ENCODE measurements at places on chromosomes 1 and 21.
A peak's percentile ranks its signal among the peaks of the same experiment; 100 is the strongest.

- no peak for DNase-seq
Measured at GRCh38 chr1:71587961-71588360, 507.1 kb upstream of the ZRANB2 start.

GRCh38 chr1:201485184-201485774 is 16.3 kb upstream of the PHLDA3 start:
- no peak for DNase-seq

GRCh38 chr21:18387994-18388393 is 15.6 kb downstream of the TMPRSS15 start:
- no peak for DNase-seq

- DNase-seq = no peak
Measured at GRCh38 chr1:157469752-157470675, 82.3 kb downstream of the FCRL5 start.

DNA sequence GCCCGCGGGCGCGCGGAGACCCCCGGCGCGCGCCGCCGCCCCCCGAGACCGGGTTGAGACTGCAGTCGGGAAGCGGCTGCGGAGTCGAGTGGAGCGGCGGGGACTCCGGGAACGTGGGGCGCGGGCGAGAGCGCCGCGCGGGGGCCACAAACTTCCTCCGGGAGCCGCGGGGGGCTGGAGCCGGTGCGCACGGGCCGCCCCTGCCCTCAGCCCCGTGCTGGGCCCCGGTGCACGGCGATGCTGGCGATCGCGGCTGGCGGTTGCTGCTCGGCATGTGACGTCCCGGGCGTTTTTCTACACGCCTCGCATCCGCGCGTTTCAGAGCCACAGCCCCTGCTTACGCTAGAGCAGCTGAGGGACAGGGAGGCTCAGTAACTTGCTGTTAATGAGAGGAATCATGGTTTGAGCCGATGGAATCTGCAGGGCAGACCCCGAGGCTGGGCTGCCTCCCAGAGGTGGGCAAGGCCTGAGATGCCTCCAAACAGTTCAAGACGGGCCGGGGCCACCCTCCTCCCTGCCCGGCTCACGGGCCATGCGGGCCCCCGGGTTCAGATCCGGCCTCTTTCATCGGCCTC is 520 bp downstream of the TMEM201 start:
- no peak for DNase-seq

- DNase-seq = no peak
Measured at GRCh38 chr1:6824665-6825368, 39.6 kb downstream of the CAMTA1 start.

DNA sequence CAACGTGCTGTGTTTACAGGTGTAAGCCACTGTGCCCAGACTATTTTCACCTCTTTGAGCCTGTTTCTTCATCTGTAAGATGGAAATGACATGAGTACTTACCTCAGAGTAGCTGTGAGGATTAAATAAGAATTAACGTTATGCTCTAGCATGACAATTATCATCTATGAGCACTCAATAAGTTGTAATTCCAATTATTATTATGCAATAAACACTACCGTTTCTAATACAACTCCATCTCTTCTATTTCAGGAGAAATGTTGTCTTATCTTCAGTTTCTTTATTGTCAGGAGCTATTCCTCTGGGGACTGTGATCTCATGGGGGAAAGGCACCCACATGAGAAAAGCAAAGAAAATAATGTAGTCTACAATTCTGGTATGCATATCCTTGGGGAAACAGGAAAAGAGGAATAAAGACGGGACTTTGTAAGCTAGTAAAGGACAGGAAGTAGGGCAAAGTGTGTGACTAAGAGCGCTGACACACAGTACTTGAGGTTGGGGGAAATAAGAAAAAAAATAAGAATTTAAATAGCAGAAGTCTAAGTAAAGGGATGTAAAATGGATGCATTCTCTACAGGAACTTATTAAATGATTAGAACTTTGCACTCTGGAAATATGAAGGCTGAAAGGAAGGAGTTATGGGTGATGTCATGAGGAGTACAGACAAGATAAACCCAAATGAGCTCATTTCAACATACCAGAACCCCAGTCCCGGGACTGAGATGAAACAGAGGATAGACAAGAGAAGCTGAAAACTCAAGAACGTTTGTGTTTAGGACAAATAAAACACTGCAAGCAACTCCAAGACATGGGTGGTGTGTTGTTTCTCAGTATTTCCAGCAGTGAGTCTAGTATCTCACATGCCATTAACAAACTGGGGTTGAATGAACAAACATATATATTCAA is 9.8 kb downstream of the PHC2 start:
- no peak for DNase-seq

DNA sequence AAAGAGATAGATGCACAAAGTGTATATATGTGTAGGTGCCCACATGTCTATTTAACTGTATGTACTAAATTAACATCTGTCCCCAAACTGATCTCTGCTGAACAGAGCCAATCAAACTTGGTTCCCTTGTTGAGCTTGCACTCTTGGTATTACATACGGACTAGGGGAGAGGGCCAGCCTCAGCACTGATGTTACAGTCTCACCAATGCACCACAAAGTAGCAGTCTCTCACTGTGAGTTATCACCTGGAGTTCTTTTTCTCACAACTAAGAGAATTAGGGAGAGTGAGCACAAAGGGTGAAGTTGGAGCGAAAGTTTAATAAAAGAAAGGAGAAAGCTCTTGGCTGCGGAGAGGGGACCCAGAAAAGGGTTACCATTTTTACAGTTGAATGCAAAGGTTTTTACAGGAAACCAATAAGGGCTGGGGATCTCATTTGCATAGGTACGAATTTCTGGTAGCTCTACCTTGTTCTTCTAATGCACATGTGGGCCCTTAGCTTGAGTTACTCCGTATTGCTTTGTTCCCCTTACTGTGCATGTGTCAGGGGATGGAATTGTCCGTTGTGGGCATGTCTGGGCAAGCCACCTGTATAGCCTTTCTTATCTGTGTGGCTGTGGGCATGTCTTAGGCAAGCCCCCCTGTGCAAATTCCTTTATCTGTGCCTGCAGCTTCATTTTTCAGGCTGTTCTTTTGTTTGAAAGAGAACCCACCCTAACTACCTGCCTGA is 13.3 kb upstream of the CHI3L2 start:
- no peak for DNase-seq

GRCh38 chr1:71645015-71645414 is 564.2 kb upstream of the ZRANB2 start:
- no peak for DNase-seq

GRCh38 chr1:41661428-41662060 is 177.1 kb upstream of the EDN2 start:
- DNase-seq = no peak

DNA sequence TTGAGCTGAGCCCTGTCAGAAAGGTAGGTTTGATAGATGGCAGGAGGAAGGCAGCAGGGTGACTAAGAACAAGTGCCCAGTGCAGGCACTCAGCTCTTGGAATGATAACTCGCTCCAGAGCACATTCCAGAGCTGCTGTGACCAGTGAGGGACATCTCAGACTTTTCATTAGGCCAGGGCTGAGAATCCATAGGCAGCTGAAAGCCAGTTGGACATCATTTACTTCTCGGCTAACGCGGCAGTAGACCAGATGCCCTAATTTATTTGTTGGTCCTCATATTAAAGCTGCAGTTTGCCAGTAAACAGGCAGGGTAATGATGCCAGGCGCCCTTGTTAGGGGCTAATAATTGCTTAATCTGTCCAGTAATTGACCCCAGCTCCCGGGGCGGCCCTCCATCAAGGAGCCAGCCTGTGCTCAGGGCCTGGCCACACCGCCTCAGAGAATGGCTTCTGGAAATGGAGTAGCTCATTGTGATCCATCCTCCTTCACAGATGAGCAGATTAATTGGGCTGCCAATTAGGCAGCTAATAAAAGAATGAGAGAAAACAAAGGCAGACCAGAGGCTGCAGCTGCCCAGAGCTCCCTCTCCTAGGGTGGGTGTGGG is 122.0 kb downstream of the BEND5 start:
- peak; percentile 54 for DNase-seq

DNA sequence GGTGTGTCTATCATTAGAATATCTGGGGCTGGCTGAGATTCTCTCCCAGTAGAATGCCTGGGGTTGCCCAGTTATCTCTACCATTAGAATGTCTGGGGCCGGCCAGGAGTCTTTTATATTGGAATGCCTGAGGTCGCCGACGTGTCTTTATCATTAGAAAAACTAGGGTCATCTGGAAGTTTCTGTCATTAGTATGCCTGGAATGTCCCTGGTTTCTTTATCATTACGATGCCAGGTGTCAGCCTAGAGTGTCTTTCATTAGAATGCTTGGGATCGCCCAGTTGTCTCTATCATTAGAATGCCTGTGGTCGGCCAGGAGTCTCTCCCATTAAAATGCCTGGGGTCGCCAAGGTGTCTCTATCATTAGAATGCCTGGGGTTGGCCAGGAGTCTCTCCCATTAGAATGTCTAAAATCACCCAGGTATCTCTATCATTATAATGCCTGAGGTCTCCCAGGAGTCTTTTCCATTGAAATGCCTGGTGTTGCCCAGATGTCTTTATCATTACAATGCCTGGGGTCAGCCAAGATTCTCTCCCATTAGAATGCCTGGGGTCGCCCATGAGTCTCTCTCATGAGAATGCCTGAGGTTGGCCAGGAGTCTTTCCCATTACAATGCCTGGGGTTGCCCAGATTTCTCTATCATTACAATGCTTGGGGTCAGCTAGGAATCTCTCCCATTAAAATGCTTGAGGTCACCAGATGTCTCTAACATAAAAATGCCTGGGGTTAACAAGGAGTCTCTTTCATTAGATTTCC is 53.2 kb downstream of the RNF187 start:
- DNase-seq = no peak

DNA sequence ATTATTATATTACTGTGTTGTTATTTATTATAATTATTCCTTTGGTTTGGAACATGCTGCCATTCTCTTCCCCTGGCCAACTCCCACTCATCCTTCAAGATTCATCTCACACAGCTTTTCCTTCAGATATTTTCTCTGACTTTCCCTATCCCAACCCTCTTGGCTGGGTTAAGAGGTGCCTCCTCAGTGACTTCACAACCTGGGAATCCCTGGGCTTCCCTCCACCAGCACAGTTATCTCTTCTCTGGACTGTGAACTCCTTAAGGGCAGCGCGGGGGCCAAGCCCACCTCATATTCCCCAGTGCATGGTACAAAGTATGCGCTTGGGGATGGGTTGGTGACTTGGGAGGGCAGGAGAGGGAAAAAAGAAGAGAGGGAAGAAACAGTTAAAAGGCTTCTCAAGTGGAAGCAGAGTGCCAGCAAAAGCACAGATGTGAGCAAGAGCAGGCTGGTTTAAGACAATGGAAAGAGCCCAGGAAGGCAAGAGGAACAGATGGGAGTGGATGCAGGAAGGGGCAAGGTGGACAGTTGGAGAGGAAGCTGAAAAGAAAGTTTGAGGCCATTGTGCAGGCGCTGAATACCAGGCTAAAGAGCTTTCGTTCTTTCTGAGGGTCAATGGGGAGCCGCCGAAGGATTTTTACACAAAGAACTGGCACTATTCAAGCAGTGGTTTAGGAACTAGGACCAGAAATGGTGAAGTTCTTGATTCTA is 132.3 kb downstream of the BEND5 start:
- DNase-seq = no peak

DNA sequence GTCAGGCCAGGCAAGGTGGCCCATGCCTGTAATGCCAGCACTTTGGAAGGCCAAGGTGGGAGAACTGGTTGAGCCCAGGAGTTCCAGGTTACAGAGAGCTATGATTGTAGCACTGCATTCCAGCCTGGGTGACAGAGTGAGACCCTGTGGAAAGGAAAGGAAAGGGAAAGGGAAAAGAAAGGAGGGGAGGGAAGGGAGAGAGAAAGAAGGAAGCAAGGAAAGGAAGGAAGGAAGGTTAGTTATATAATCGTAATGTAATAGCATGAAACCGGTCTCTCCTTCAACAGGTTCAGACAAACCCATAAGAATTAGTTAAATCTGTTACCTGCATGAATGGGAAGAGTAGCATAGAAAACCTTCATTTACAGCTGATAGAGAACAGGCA is 1.2 kb upstream of the PAQR7 start:
- DNase-seq = no peak

GRCh38 chr1:205239078-205239477 is 11.3 kb downstream of the TMCC2 start:
- no peak for DNase-seq

DNA sequence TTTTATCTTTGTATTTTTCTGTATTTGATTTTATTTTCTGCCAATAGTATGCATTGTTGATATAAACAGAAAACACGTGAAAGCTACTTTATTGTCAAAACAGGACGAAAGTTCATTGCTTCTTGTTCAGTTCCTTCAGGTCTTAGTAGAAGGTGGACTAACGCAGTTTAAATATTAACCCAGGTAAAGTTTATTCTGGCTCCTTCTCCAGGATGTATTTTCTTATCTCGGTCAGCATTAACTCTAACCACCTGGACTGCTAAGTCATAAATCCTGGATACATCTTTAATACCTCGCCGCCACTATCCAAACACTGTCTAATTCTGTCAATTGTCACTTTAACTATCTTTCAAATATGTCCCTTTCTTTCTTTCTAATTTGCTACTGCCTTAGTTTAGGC is 5.7 kb upstream of the SOAT1 start:
- no peak for DNase-seq

DNA sequence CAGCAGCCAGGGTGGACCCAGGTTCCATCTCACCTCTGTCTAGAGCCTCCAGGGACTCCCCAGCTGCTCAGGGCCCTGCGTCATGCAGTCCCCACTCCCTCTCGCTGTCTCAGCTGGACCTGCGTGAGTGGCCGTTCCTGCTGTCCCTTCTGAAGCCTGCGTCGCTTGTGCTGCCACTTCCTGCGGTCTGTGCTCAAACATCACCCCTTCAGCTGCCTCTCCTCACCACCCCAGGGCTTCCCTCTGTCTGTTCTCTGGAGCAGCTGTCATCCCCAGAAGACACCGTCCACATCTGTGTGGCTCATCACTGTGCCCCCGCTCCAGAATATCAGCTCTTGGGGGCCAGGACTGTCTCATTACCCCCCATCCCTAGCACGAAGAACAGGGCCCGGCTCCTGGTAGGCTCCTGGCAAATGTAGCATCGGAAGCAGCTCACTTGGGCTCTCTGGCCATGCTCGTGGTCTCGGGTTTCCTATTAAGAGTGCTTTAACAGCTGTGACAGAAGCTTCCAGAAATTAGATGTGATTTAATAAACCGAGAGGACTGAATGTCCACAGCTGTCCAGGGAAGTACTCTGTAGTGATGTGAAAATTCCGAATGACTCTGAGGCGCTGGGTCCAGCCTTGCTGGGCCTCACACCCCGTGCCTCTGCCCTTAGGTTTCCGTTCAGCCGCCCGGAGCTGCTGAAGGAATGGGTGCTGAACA is 3.3 kb downstream of the THAP3 start:
- no peak for DNase-seq

GRCh38 chr21:45643021-45643980 is at the start of gene PCBP3:
TSS of gene PCBP3 (plus strand) at chr21:45643725. CDS start at chr21:45850086, 206,361 bp downstream.
- peak; percentile 93 for DNase-seq

- no peak for DNase-seq
Measured at GRCh38 chr1:95583661-95584210, 349.7 kb downstream of the RWDD3 start.

DNA sequence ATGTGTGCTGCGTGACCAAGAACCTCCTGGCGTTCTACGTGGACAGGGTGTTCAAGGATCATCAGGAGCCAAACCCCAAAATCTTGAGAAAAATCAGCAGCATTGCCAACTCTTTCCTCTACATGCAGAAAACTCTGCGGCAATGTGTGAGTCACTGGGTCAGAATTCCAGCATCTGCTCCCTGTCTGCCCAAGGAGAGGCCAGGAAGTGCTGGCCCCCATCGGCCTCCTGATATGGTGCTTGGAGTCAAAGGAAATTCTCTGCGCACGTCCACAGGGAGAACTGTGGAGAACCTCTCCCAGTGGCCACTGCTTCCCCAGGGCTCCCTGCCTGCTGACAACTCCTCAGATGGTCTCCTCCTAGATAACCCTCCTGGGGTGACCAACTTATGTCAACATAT is 25.6 kb upstream of the IL20 start:
- DNase-seq = no peak
